COR-L47 (cell line): ENCODE measurements at places on chromosomes 1 and 21.

GRCh38 chr21:14598065-14598464, 52.0 kb upstream of the SAMSN1 start:
- DNase-seq: no peak

DNA sequence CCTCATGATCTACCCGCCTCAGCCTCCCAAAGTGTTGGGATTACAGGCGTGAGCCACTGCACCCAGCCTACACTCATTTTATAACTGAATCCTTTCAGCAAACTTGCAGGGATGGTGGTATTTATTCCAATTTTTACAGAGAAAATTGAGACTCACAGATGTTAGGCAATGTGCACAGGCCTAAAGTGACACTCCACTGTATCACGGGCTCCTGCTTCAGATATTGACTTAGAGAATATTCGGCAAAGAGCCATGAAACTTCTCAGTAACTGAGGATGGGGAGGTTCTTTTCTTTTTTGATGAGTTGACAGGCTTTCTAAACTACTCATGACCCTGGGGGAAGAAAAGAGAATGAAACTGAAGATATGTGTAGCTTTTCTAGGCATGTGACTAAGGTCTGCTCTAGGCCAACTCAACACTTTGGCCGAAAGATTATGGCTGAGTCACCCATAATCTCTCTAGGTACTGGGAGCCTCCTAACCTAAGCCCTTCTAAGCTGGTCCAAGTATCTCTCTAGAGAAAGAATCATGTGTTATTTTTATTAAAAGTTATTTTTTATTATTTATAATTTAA, 19.9 kb upstream of the PTCH2 start:
- no peak for DNase-seq

DNA sequence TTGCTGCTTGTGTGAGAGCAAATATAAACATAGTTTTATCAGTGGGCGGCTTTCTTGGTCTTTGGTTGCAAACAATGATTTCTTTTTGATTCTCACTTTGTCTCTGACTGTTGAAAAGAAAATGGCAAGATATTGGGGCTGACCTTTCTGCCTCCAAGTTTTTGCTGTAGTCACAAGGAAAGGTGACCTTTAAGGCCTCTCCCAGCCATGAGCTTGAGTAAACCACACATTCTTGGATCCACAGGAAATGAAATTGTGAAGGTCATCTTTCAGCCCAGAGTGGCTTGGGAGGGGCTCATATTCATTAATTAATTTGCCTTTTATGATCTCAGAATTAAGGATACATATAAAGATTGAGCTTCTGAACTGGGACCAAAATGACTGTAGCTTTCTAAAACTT, 241.6 kb downstream of the BACH1 start:
- DNase-seq: no peak

DNA sequence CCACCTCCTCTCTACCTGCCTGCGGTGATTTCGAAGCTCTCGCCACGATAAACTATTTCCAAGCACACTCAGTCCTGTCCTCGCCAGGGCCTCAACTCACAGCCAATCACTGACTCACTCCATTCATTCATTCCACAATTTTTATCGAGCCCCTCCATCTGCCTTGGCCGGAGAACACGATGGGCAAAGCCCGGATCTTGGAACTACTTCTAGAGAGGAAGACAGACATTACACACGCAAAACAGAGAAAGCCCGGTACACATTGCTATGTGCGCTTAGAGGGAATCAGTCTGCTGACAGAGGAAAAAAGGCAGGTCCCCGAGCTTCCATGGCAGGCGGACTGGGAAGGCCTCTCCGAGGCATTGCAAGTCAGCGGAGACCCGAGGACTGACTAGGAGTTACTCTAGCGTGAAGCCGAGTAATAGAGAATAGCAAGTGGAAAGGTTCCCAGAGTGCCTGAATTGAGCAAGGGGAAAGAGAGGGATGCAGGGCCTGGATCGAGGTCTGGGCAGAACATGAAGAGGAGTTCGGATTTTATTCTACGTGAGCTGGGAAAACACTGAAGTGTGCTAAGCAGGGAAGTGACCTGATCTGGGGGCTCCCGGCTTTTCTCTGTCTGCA, 54.2 kb upstream of the DNAJC6 start:
- no peak for DNase-seq

GRCh38 chr1:201753492-201753891, 75.5 kb upstream of the IPO9 start:
- no peak for DNase-seq

DNA sequence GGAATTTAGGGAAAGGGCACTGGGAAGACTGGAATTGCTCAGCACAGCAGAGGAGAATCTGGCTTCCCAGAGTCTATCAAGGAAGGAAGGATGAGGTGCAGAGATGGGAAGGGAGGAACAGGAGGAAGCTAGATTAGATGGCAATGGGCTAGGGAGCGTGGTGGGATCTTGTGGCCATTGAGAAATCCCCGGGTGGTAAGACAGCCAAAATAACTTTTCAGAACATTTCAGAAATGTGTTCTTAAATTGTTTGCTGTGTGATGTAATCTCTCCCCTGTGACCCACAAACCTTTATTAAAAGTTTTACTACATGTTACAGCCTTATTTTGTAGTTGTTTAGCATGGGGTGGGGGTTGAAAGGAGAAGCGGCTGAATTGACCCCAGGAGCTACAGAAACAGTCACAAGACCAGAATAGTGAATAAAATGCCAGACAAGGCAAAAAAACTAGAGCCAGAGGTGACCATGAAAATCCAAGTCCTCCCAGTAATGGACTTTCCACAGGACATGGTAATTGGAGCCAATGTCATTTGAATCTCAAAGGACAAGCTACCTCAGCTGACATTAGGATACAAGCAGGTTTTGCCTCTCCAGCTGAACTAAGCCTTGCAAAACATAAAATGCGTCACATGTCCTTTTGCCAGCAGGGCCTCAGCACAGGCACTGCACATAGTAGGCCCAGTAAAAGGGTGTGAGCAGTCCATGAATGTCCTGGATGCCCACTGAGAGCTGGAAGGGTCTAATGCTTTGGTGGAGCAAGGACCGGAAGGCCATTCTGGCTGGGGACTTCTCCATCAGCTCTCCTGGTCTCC, 980 bp upstream of the AHCYL1 start:
- DNase-seq: no peak

DNA sequence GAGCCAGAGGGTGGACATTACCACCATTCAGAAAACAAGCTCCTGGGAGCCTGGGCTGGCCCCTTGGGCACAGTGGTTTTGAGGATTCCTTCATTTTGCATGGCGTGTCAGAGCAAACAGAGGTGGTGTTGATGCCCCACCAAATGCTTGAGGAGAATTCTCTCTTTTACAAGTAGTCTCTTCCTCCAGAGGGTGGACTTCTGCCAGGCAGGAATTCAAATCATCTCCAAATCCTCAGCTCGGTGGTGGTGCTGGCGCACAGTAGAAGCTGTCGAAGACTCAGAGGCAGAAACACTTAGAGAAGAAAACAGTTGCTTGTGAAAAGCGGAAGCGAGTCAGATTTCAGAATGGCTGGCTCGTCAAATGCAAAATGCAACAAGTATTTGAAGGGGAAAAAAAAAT, 3.4 kb upstream of the CHI3L1 start:
- no peak for DNase-seq

DNA sequence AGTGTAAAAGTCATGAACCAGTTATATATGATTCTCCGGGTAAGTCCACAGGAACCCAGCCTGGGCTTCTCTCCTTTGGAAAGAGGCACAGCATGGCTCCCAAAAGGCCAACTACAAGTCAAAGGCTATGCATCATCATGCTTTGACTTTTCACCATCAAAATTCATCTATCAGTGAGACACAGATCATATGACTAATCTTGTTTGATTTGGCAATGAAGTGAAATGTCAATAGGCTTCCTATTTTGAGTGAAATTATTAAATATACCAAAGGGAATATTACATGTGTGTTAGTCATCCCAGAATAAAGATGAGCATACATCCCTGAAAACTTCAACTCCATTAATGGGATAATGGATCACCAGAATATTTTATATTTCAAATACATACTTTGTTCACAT, 83.5 kb upstream of the ADGRL2 start:
- DNase-seq: no peak

DNA sequence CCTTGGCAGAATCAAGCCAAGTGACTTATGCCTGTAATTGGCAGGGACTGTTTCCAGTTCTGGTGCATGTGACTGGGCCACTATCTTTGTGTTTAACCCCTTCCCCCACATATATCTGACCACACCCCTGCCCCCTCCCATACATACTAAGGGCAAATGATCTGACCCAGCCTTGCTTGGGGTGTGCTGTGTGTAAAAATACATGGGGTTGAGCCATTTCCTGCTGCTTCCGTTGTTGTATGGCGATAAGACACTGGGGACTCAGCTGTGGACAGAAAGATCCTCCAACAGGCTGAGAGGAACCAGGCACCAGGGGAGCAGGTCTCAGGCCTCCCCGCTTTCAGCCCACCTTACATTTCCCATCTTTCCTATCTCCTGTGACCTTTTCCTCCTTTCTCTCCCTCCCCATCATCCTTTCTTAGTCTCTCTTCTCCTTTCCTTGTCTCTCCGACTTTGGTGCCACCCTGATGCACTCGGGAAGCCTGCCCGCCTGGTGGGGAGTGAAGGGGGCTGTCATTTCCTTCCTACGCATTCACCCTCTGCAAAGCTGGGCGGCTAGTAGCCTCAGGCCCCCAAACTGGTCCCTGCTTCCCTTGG, 39.7 kb downstream of the TMCC2 start:
- DNase-seq: no peak

DNA sequence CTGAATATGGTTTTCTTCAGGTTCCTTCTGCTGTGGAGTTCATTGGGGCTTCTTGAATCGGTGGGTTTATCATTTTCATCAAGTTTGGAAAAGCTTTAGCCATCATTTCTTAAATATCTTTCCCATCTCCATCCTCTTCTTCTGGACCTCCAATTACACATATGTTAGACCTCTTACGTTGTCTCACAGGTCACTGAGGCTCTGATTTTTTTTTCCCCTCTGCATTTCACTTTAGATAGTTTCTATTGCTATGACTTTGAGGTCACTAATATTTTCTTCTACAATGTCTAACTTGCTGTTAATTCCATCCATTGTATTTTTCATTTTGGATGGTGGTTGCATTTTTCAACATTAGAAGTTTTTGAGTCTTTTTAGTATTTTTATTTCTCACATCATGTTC, 47.3 kb upstream of the CASZ1 start:
- DNase-seq: no peak

DNA sequence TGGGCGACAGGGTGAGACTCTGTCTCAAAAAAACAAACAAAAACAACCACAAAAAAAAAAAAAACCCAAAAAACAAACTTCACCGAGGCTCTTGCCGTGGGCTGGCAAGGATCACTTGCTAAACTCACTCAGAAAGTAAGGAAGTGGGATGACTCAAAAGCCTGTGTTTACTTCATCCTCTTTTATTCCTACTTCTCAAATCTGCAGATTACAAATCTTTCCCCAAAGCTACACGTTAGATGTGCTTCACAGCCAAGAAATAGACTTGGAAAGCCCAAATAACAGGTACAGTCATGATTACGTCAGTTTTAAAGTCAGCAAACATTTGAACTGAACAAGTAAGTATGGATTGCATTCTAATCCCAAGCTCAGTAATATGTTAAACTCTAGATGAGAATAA, 359.3 kb downstream of the ADGRL2 start:
- DNase-seq: no peak

DNA sequence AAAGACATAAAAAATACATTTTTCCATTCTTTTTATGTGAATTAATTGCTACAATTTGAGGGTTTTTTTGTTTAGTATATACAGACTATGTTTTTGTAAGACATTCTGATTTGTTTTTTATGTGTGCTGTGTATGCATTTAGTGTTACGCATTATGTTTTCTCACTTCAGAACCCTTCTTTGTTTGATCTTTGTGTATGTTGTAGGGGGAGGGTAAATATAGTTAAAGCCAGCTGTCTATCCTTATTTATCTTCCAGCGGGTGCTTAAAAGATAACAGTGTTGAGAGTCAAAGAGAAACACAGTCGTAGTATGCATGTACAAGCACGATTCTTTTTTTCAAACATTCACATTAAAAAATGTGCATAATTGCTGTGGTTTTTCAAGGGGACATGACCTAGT, 97.5 kb upstream of the KIAA1614 start:
- DNase-seq: peak; percentile 46

DNA sequence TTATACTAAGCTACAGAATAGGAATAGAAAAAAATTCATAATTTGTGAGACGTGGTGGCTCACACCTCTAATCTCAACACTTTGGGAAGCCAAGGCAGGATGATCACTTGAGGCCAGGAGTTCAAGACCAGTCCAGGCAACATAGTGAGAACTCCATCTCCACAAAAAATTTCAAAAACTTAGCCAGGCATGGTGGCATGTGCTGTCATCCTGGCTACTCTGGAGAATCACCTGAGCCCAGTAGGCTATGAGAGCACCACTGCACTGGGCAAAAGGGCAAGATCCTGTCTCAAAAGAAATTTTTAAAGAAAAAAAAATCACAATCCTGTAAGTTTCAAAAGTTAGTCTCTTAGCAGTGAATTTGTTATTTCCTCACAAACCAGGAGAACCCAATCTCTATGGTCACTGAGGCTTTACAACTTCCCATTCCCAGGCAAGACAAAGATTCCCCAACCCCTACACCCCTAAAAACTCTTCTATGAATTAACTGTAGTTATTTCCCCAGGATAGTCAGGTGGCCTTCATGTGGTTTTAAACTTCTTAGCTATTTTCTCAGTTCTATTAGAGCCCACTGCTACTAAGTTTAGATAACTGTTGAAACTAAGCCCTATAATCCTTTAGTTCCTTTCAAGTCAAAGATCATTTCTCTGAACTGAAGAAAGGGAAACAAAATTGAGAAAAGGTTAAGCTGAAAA, 74.5 kb downstream of the FOXJ3 start:
- DNase-seq: no peak

GRCh38 chr1:203670594-203670993, 44.0 kb downstream of the ATP2B4 start:
- DNase-seq: no peak

- no peak for DNase-seq
Observed at GRCh38 chr1:197838836-197839235, 63.6 kb upstream of the DENND1B start.

GRCh38 chr1:244226435-244226834, 175.4 kb downstream of the ZBTB18 start:
- DNase-seq: no peak

GRCh38 chr1:207112616-207113296, 8.7 kb downstream of the C4BPA start:
- no peak for DNase-seq

DNA sequence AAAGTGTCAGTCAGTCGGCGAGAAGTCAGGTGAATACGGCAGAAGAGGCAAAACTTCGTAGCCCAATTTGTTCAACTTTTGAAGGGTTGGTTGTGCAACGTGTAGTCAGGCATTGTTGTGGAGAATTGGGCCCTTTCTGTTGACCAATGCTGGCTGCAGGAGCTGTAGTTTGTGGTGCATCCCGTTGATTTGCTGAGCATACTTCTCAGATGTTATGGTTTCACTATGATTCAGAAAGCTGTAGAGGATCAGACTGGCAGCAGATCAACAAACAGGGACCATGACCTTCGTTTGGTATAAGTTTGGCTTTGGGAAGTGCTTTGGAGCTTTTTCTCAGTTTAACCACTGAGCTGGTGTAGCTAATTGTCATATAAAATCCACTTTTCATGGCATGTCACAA, 190.2 kb upstream of the ADAMTS5 start:
- DNase-seq: no peak
